ENCODE measurements at places on chromosomes 16 and 17. TPM values are rescaled to one million over a fixed set of nuclear protein-coding genes. Genes with fewer than 3 reads are reported as not detected.

Gene KRTAP1-1
- not detected for total RNA-seq

Gene ZFPM1
- 6.7 TPM for total RNA-seq

Gene RSPRY1
- total RNA-seq, result 27.2 TPM

Gene GCGR
- total RNA-seq, result not detected

Gene ABCC12
- total RNA-seq, result not detected

Gene KLHDC4
- total RNA-seq, result 75.7 TPM

Gene CDH3
- total RNA-seq, result 0.37 TPM

Gene KIF2B
- total RNA-seq, result not detected

Gene PRCD
- total RNA-seq, result 0.36 TPM

Gene TBC1D3E
- total RNA-seq, result not detected

Gene SLC5A10
- total RNA-seq, result not detected

DNA sequence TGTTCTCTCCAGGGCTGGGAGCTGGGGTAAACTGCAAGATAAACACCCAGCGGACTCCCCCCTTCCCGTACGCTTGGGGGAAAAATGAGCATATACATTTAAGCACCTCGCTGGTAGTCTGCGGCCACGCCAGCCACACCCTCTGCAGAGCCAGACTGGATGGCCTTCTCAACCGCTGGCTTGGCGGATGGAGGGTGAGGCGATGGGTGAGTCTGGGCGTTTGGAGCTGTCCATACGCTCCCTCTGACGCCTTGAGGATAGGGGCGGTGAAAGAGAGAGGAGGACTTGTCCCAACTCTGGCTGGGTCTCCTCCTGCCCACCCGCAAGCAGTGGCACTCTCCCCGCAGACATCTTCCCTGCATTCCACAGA is 1.0 kb downstream of the ITGA3 start:
- no peak for DNase-seq

DNA sequence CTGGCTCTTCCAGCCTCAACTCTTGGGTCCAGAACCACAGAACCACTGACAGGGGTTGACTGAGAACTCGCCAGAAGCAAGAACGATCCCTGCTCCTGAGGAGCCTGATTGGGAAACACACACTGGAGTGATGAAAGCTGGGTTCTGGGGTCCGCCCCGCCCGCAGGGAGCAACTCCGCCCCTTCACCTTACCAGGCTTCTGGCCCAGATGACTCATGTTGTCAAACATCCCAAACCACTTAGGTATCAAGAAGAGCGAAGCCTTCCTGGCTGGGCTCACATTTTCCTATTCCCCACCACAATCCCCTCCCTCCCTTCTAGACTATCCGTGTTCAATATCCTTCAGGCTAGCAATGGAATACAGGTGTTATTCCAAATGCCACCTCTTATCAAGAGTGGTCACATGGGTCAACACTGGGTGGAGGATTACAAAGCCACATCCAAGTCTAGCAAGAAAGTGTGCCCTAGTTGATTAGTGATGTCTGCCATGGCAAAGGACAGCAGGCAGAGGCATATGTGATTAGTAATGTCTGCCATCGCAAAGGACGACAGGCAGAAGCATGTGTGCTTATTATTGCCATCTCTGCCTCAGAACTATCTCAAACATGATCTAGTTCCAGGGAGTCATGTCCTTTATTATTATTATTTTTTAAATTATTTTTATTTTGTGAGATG is 70.5 kb downstream of the TIMM22 start:
- no peak for DNase-seq

DNA sequence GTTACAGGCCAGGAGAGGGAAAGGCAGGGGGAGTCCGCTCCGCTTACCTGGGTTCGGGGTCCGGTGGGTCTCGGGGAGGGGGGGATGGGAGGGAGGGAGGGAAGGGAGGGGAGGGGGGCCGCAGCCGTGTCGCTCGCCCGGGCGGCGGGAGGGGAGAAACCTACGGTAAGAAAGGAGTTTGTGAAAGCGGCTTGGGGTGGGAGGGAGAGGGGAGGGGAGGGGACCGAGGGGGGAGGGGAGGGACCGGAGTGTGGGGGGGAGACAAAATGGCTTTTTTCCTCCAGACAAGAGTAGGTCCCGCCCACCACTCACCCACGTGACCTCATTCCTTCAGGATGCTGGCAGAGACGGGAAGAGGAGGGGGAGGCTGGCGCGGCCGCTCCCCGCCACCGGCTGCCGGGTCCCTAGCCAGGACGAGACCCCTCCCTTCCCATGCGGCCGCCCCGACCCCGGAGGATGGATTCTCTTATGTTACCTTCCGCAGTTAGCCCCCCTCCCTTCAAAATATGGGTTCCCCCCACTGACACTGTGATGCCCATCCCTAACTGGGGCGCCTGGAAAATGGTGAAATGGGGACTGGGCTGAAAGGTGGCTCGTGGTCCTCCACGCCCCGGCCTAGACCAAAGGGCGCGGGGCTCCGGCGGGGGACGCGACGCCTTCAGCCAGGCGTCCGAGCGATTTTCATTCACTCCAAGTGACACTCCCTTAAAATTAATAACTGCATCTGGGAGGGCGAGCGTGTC is at the start of gene PCGF2:
Gene PCGF2, minus strand, starts transcription at position 188 of the 743 bp plus-strand sequence. CDS start 7,934 bp downstream, outside the sequence.
- no peak for DNase-seq

DNA sequence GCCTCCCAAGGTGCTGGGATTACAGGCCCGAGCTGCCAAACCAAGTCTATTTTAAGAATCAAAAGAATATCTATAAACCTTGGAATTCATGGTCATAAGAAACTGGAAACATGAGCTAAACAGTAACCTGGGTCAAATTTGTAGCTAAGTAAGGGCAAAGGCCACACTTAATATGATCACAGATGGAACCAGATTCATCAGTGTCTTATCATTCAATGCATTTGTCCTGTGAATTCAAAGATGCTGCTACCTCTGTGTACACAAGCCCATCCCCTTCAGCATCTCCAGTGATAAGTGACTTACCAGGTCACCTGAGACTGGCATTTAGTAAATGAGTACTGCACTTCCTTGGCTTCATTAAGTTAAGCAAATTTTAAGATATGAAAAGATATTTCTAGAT is 108.1 kb downstream of the SSH2 start:
- DNase-seq, result no peak

DNA sequence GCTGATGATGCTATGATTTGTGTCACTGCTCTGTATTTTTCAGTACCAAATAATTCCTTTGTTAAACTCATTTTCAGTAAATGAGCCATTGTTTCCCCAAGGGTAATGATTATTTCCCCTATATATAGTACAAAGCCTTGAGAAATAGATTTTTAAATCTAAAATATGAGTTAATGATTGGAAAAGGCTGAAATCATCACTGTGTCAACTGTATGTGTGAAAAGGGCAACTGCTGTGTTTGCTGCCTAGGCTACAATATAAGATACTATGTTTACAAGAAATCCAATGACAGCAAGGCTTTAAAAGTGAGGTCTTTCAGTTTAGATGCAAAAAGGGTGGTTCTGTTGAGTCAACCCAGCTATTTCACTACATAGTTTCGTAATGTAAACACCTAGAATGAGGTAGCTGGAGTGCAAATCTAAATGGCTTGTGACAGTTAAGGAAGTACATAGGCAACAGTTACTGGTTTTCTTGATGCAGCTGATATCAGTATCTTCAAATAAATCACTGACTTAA is 15.3 kb downstream of the NLK start:
- no peak for DNase-seq

DNA sequence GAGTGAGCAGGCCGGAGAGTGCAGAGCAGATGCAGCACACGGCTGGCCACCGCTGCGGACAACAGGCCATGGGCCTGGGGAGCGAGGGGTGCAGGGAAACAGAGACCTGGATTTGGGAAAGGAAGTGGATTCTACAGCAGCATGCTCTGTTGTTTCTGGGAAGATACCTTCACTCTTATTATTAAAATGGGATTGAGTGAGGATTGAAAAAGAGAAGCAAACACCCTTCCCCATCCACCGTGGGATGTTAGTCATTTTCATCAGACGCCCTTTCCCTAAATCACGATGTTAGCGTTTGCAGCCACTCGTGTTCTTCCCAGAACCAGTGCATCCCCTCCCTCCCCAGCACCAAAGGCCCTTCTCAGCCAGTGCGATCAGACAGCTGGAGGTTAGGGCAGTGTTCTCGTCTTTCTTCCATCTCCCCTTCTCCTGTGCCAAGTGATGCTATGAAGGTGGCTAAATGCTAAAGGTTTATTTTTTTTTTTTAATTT is 196.5 kb upstream of the CHMP6 start:
- DNase-seq, result no peak

GRCh38 chr17:261635-262034 is 80.2 kb upstream of the DOC2B start:
- DNase-seq, result no peak

GRCh38 chr16:54503011-54503855 is 216.6 kb upstream of the IRX3 start:
- no peak for DNase-seq

DNA sequence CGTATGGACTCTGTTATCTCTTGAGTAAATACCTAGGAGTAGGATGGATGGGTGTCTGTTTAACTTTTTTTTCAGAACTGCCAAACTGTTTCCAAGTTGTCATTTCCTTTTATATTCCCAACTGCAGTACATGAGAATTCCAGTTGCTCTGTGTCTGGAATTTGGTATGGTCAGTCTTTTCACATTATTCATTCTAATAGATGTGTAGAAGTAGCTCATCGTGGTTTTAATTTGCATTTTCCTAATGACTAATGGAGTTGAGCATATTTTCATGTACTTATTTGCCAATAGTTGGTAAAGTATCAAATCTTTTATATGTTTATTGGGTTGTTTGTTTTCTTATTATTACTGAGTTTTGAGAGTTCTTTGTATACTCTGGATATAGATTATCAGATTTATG is 27.0 kb downstream of the MRTFB start:
- no peak for DNase-seq

DNA sequence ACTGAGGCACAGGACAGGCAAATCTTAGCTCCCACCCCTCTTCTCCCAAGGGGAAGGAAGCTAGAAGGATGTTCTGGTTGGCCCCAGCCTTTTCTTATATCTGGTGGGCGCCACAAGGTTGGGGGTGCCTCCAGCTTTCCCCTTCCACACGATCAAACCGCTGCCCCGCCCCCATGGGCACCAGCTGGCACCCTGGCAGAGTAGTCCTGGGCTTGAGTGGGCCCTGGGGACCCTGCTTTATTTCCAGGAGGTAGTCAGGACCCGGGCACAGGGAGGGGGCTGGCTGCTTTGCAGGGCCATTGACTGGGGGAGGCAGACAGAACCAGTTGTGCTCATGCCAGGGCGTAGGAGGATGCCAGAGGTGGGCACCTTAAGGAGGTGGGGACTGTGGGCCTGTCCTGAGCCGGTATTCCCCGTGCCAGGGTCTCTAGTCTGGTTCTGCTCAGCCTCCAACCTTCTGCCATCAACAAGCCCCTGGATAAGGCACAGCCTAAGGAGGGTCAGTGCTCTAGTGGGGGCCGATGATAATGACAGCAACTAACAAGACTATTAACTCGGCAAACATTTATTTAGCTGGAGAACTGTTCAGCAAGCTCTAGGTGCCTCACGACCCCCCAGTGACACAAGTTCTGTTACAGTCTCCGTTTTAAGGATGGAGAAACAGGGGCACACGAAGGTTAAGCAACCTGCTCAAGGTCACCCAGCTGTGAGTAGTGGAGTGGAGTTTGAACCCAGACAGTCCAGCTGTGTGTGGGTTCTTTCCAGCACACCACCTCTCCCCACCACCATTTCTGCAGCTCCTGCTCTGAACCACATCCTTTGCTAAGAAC is 7.6 kb upstream of the PPP1R1B start:
- no peak for DNase-seq

GRCh38 chr17:80454557-80455335 is 21.7 kb downstream of the NPTX1 start:
- DNase-seq, result peak; percentile 99

GRCh38 chr17:17351901-17352781 is 49.0 kb downstream of the NT5M start:
- DNase-seq, result no peak

GRCh38 chr17:3935140-3935542 is 18.9 kb upstream of the P2RX1 start:
- peak; percentile 30 for DNase-seq

GRCh38 chr16:533391-534123 is 6.0 kb downstream of the CAPN15 start:
- DNase-seq, result no peak

GRCh38 chr17:58305626-58306025 is 23.0 kb downstream of the TSPOAP1 start:
- DNase-seq, result no peak

DNA sequence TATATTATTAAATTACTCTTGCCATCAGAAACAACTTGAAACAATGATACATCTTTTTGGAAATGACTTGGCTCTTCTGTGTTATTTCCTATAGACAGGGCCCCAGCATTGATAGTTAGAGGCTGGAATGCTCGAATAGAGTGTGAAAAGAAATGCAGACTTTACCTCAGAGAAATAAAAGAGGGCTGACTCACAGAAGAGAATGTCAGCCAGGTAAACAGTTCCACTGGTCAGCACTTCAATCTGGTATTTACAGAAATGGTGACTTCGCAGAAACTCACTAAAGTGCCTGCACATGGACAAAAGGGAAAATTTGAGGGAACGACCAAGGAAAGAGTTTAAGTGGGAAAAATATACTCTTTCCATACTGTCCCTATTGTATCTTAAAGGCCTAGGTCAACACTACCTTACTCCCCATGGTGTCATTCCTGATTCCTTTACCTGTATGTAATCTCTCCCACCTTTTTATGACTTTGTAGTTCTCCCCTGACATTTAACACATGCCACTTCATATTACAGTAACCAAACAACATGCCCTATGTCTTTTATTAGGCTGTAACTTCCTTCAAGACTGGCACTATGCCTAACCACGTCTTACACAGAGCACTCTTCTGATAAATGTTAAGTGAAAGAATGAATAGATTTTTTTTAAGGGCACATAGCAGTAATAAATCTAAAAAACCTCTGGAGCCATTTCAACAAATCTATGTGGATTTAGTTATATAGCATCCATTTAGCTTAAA is 36.7 kb downstream of the AKAP10 start:
- DNase-seq, result no peak

GRCh38 chr16:68696514-68696913 is 40.6 kb upstream of the CDH1 start:
- no peak for DNase-seq

- DNase-seq, result no peak
Measured at GRCh38 chr16:50308237-50308965, 42.0 kb downstream of the ADCY7 start.

GRCh38 chr17:6787081-6787693 is 11.2 kb downstream of the FBXO39 start:
- no peak for DNase-seq

DNA sequence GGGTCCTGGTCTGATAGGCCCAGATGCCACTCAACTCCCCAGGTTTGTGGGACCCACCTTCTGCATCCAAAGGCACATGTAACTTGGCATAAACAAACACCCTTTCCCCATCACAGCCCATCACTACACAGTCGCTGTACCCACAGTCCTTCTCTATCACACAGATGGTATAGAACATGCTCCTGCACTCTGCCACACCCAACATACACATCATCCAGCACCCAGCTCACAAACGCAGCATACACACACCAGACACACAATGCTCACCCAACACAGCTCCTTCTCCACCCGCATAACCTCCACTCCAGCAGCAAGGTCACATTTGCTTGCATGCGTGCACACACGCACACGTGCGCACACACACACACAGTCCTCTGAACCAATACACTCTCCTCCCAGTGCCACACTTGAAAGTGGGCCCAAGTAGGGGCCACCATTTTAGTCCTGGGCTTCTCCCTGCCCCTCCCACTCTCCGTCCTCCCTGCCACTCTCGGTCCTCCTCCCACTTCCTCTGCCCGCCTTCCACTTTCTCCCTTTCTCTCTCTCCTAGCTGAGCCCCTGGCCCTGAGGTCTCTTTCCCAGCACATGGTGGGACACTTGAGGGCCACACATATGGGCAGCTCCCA is 8.5 kb upstream of the TMEM92 start:
- no peak for DNase-seq

GRCh38 chr17:73342541-73343167 is 30.9 kb upstream of the CDC42EP4 start:
- DNase-seq, result no peak
